ENCODE measurements at places on chromosomes 4 and X.

DNA sequence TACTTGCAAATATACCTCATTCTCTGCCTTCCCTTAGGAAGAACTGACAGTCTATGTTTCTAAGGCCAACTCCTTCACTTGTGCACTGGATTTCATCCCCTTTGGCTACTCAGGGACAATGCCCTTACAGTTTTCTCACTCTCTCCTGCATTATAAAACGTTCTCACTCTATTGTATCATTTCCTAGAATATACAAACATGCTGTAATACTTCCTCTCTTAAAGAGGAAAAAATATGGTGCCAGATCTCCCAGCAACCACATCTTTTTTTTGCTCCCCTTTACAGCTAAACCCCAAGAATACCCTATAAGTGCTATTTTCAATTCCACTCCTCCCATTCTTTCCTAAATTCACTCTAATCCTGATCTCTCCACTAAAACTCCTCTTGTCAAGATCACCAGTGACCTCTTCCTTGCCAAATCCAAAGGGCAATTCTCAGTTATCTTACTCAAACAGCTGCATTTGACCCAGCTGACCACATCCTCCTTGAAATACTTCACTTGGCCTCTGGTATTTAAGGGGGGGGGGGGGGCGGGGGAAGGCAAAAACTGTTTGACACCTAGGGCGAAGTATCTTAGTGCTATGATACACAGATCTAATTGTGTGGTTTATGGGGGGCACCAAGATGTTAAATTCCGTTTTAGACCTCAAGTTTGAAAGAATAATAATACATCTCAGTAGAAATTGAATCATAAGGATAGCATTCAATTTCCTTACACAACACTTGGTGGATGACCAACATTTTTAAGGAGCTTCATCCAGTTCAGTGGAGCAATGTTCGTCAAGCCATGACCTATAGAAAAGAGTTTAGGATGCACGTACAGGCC lies 1.6 kb downstream of the RCHY1 start:
- peak overlapping the region; percentile 70 for H3K4me3 ChIP-seq
- no peak for DNase-seq
- no peaks in the 10 kb centered on the region for H3K27me3 ChIP-seq
- no peaks in the 10 kb centered on the region for H3K4me1 ChIP-seq

DNA sequence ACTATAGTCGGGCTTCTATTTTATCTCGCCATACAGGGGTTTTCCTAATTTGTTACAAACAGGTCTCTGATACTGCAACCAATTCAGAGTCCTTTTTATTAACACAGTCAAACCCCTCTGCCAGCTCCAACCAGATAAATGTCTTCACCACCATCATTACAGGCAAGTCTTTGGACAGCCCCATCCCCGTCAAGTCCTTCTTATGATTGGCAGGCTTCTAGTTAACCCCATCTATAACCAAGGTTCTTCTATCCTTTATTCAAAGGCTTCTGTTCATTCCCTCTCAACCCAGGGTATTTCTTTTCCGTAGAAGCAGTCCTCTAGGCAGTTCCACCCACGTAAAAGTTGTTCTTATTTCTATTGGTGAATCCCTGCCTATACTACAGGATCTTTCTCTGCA lies 29.9 kb upstream of the FOXR2 start:
- no peaks in the 10 kb centered on the region for H3K36me3 ChIP-seq
- H3K27ac ChIP-seq, result no peak overlapping the region
- no peaks in the 10 kb centered on the region for H3K4me1 ChIP-seq
- no peaks in the 10 kb centered on the region for H3K27me3 ChIP-seq
- no peak overlapping the region for H3K4me3 ChIP-seq
- no peak for DNase-seq

DNA sequence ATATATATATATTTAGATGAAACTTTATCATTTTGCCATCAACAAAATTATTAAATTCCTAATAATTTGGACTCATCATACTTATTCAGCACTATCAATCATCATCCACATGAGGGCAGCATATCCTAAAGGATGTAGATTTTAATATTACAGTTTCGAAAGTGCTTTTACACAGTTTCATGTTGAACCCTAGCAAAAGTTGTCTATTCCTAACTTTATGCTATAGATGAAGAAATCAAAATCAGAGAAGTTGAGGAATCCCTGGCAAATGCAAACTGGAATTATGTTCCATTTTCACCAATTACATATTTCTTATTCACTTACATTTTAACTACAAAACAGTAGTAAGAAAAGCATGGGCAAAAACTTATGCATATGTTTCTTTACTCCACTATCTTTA lies 36.6 kb upstream of the UGT2A1 start:
- H3K27ac ChIP-seq, result no peak overlapping the region
- DNase-seq, result peak; percentile 7
- H3K27me3 ChIP-seq, result no peaks in the 10 kb centered on the region
- H3K36me3 ChIP-seq, result no peaks in the 10 kb centered on the region
- no peaks in the 10 kb centered on the region for H3K4me1 ChIP-seq

DNA sequence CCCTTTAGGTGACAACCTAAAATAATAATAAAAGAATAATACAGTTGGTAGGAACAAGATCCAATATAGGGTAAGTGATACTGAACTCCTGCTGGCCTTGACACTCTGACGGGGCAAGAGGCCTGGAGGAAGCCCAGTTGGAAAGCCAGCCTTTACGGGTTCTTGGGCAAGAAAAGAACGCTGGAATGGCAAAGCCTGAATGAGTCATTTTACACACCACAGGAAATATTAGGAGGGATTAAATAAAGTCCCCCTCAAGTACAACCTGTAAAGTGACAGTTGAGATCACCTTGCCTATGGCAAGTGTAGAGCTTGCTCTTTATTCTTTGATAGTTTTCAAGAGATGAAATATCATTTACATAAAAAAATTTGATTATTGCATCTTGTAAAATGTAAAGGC lies 244.5 kb upstream of the TLL1 start:
- no peak overlapping the region for H3K27ac ChIP-seq
- H3K4me3 ChIP-seq, result no peak overlapping the region
- H3K36me3 ChIP-seq, result no peaks in the 10 kb centered on the region
- no peak for DNase-seq
- H3K27me3 ChIP-seq, result no peaks in the 10 kb centered on the region

Measured in prostate gland (tissue), 2 donors.